ENCODE measurements at places on chromosomes 12 and 14.
A peak's percentile ranks its signal among the peaks of the same experiment; 100 is the strongest.

DNA sequence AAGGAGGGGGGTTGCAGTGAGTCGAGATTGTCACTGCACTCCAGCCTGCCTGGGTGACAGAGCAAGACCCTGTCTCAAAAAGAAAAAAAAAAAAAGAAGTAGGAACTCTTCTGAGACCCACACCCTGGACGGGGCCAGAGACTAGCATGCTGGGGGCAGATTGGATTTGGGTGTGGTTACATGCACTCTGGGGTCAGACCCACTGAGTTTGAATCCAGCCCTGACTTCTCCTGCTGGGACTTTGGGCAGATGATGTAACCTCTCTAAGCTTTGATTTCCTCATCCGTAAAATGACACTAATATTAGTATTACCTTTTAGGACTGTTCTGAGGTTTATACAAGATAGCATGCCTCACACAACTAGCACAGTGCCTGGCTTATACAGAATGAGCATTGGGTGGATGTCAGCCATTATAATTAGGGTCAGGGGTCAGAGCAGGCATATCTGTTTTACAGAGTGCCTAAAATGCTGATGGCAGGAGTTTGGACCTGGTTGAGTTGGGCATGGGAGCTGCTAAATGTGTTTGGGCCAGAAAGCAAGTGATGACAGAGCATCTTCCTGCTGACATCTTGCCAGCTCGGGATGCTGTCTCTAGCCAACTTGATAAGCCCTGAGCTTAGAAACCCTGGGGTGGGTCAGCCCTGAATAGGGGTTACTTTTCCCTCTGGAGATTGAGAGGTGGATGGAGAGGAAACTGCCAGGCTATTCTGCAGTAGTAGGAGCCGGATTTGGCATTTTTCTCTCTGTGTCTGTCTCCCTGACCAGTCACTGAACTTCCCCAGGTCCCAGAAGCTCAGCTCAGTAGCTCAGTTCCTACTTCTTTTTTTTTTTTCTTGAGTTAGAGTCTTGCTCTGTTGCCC is 15.5 kb downstream of the TPCN1 start:
- DNase-seq, result no peak

GRCh38 chr12:123105211-123105826 is 45.6 kb downstream of the PITPNM2 start:
- DNase-seq, result peak; percentile 35

GRCh38 chr14:68174446-68174845 is 354.9 kb downstream of the RAD51B start:
- DNase-seq, result peak; percentile 85

DNA sequence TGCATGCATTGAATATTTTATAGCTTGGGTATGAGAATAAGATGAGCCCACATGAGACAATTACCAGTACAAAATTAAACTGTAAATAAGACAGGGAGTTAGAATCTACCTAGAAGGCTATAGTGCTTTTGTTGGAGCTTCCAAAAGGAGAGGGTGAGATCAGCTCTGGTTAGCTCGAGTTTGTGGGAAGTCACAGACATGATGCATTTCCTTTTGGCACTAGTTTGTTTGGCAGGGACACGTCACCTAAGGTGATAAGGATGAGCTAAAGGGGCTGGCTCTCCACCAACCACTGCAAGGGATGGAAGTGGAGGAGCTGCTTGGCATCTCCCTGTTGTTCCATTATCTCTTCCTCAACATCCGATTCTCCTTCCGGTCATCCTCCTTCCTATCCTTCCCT is 48.5 kb upstream of the CPM start:
- DNase-seq, result peak; percentile 38

DNA sequence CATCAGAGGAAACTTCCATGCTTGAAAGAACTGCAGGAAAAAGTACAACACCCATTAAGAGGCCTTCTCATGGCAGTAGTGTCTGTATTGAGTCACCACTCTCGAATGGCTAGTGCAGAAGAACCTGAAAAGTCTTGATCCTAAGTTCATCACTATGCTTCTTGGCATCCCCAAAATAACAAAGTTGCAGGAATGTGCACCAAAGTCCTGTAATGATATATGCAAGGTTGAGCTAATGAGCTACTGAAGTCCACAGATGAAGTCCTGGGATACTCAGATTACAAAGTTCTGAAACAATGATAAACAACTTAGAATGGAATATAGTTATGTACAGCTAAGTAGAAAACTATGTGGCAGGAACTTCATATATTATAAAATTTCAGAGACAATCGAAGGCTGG is 545.4 kb downstream of the FOXG1 start:
- peak; percentile 26 for DNase-seq

DNA sequence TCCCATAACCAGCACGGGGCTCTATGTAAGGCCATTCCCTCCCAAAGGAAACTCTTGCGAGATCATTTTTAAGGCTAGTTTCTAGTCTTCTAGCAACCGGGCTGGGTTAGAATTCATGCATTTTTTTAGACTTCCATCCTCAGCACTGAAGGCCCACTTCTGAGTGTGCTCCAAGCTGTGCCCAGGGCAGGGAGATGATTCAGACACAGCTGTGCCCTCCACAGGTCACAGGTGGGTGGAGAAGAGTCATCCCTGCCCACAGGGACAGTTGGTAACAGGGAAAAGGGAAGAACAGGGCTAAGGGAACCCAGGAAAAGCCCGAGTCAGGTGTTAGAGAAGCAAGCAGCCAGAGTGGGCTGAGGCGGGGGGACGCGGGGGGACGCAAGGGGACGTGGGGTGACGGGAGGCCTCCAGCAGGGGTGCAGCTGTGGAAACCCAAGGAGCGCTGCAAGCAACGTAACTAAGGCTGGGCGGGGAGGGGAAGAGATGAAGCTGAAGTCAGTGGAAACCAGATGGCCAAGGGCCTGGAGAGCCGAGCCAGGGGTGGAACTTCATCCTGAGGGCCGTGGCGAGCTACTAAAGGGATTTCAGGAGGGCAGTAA is 27.2 kb upstream of the PPP2R5C start:
- DNase-seq, result peak; percentile 76

GRCh38 chr14:97420211-97420610 is 623.0 kb downstream of the VRK1 start:
- DNase-seq, result no peak

GRCh38 chr14:65991104-65991503 is 495.1 kb upstream of the CCDC196 start:
- DNase-seq, result no peak

- DNase-seq, result peak; percentile 78
These were observed 120.7 kb downstream of the AACS start for GRCh38 chr12:125185740-125186470.

DNA sequence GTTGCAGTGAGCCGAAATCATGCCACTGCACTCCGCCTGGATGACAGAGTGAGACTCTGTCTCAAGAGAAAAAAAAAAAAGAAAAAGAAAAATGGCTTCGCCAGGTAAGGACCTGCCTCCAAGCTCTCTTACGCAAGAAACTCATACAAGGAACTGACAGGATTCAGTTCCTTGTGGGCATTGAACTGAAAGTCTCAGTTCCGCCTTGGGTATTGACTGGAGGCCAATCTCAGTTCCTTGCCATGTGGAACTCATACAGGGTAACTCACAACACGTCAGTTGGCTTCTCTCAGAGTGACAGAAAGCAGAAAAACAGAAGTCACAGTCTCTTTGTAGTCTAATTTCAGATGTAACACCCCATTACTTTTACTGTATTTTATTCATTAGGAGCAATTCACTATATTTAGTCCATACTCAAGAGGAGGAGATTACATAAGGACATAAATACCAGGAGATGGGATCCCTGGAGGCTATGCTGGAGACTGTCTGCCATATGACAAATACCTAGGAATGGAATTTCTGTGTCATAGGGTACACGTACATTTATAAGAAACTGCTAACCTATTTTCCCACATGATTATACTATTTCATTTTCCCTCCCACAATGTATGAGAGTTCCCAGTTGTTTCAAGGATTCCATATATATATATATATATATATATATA is 11.4 kb upstream of the NOPCHAP1 start:
- peak; percentile 35 for DNase-seq

GRCh38 chr12:79874665-79875064 is 60.2 kb downstream of the PPP1R12A start:
- no peak for DNase-seq

- DNase-seq, result no peak
These were observed 151.7 kb downstream of the SLC38A4 start for GRCh38 chr12:46674129-46674528.

DNA sequence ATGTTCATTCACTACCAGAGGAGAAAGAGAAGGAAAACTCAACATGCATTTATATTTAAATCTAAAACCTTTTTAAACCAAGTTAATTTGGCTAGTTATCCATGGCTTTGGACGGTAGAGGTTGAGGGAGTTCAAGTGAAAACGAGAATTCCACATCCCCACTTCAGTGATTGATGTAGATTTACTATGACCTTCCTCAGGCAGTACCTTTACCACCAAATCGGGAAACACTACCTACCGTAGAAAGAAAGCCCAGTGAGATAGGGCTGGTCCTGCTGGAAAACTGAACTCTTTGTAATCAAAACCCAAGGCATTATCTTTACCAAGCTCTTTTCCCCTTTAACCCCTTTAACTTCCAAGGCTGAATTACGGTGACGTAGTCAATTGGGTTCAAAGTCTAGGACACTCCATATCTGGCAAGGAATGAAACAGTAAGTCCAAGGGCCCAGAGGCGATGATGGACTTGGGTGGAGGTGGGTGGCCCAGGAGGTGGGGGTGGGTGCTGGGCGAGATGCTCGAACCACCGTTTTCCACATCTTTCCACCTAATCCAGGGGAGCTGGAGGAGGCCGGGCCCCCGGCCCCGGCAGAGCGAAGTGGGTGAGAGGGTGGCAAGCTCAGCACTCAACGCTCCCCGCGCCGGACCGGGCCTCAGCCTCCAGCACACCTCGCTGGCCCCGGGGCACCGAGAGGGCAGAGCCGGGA is 618 bp downstream of the SEC23A start:
- DNase-seq, result peak; percentile 59

- peak; percentile 79 for DNase-seq
These were observed 3.6 kb upstream of the CLEC4E start for GRCh38 chr12:8544295-8544694.

DNA sequence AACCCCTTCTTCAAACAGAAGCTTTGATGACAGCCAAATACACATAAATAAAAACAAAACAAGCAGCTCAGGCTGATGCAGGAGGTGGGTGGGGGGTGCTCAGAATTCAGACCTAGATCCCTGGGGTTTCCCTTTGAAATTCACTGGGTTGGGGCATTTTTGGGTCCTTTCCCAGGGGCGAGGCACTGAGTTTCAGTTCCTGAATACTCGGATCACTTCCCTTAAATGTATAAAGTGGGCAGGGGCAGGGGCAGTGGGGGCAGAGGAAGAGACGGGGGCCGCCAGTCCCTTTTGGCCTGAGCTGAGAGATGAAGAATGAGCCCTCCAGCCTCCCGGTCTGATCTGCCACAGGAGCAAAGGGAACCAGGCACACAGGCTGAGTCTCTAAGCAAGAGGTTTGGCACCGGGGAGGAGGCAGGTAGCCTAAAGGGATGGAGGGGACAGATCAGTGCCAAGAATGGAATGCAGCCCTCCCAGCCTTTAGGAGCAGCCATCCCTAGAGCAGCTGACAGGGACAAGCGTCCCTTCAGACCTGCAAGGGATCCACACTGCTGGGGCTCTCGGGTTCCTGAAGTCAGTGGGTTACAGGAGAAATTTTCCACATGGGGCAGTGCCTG is 20.3 kb downstream of the KDM2B start:
- DNase-seq, result no peak

- DNase-seq, result peak; percentile 43
These were observed 717 bp downstream of the PPHLN1 start for GRCh38 chr12:42326541-42327226.

DNA sequence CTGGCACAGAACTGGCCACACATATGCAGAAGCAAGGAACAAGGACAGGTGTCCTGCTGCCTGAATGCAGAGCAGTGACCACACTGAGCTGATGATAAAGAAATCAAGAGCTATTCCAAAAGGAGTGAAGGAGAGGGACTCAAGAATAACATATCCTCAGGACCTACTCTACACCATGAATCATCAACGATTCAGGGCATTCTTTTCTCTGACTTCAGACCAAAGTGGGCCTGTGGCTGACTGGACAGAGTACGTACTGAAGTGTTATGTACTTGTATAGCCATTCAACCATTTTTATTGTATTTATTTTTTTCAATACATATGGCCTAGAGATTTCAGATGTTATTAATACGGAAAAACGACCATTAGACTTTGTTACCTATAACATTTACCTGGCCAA is 177.5 kb upstream of the TMTC1 start:
- no peak for DNase-seq

DNA sequence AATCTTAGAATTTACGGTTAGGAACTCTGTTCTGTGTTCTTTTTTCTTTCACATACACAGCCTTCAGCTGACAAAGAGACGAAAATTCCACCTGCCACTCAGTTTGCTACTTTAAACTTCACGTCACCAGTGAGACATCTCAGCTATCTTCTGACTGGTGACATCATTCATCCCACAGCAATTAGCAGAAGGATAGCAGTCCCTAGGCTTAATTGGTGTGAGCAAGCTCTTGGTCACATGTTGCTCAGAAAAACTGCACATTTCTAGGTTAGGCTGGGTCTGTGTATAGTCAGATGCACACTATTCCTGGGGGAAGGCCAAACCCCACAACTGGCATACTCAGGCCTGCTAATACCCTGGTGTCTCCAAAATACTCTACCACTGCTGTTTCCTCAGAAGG is 23.9 kb downstream of the SLC7A7 start:
- DNase-seq, result peak; percentile 89

- DNase-seq, result peak; percentile 65
These were observed 23.5 kb upstream of the GPRC5D start for GRCh38 chr12:12975322-12976077.

DNA sequence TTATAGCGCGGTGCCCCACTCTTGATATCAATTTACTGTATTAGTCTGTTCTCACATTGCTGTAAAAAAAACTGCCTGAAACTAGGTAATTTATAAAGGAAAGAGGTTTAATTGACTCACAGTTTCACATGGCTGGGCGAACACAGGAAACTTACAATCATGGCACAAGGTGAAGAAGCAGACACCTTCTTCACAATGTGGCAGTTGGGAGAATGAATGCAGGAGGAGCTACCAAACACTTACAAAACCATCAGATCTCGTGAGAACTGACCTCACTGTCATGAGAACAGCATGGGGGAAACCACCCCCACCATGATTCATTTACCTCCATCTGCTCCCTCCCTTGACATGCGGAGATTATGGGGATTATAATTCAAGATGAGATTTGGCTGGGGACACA is 42.3 kb downstream of the FBXO34 start:
- peak; percentile 11 for DNase-seq

DNA sequence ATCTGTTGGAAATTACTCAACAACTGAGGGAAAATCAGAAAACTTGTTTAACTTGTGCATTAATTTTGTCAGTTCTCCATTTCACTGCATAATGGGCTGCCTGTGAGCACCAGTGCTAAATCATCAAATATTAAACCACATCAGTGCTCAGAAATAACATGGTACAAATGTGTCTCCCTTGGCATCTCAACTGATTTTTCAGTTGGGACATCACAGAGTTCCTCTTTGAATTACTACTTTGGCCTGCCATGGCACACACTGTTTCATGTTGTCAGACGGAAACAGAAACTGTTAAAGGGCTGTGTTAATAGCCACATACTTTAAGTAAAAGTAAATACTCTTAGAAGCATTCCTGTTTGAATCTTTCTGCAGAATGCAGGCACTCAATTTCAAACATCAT is 42.1 kb upstream of the STRN3 start:
- DNase-seq, result no peak

GRCh38 chr12:51391283-51392123 is at the start of gene GALNT6:
Gene GALNT6, minus strand, starts transcription at chr12:51391406. Its CDS starts 11,625 bp downstream, at chr12:51379781.
- DNase-seq, result peak; percentile 50

Measured in kidney tubule cell (primary cell).